ENCODE measurements at places on chromosomes 1 and 21. TPM values are rescaled to one million over a fixed set of nuclear protein-coding genes. Genes with fewer than 3 reads are reported as not detected.
A peak's percentile ranks its signal among the peaks of the same experiment; 100 is the strongest.

The BTBD19 gene
- 51.2 TPM for total RNA-seq

- H3K27ac ChIP-seq: no peak overlapping the region
- DNase-seq: no peak
- peaks cover 42% of the 10 kb centered on the region for H3K27me3 ChIP-seq
- no peak overlapping the region for H3K4me3 ChIP-seq
- no peaks in the 10 kb centered on the region for H3K36me3 ChIP-seq
- no peaks in the 10 kb centered on the region for H3K4me1 ChIP-seq
Measured at GRCh38 chr1:156390469-156391365, 21.7 kb downstream of the RHBG start.

GRCh38 chr1:225666495-225666894 is 13.6 kb upstream of the ENAH start:
- H3K36me3 ChIP-seq: no peaks in the 10 kb centered on the region
- no peak overlapping the region for H3K4me3 ChIP-seq
- H3K4me1 ChIP-seq: peaks cover 14% of the 10 kb centered on the region
- no peak overlapping the region for H3K27ac ChIP-seq
- DNase-seq: no peak

The UAP1 gene
- 31.6 TPM for total RNA-seq

- H3K27ac ChIP-seq: no peak overlapping the region
- no peak for DNase-seq
- no peaks in the 10 kb centered on the region for H3K27me3 ChIP-seq
- no peaks in the 10 kb centered on the region for H3K4me1 ChIP-seq
- H3K4me3 ChIP-seq: no peak overlapping the region
- peaks cover 8% of the 10 kb centered on the region for H3K36me3 ChIP-seq
Measured at GRCh38 chr1:38915352-38915948, 26.2 kb downstream of the RHBDL2 start.

The DISC1 gene
- total RNA-seq: 16.0 TPM

GRCh38 chr1:115765091-115765490 is 3.4 kb downstream of the CASQ2 start:
- H3K27me3 ChIP-seq: peaks cover 31% of the 10 kb centered on the region
- no peak overlapping the region for H3K4me3 ChIP-seq
- no peaks in the 10 kb centered on the region for H3K4me1 ChIP-seq

GRCh38 chr1:115710859-115711624 is 57.5 kb downstream of the CASQ2 start:
- no peak for DNase-seq
- H3K27me3 ChIP-seq: peaks cover 54% of the 10 kb centered on the region
- no peaks in the 10 kb centered on the region for H3K36me3 ChIP-seq

The SPATA1 gene
- 2.3 TPM for total RNA-seq

- DNase-seq: no peak
- H3K27me3 ChIP-seq: peaks cover 31% of the 10 kb centered on the region
Measured at GRCh38 chr21:25614441-25614840, 7.2 kb upstream of the MRPL39 start.

The AUNIP gene
- total RNA-seq: 1.3 TPM

DNA sequence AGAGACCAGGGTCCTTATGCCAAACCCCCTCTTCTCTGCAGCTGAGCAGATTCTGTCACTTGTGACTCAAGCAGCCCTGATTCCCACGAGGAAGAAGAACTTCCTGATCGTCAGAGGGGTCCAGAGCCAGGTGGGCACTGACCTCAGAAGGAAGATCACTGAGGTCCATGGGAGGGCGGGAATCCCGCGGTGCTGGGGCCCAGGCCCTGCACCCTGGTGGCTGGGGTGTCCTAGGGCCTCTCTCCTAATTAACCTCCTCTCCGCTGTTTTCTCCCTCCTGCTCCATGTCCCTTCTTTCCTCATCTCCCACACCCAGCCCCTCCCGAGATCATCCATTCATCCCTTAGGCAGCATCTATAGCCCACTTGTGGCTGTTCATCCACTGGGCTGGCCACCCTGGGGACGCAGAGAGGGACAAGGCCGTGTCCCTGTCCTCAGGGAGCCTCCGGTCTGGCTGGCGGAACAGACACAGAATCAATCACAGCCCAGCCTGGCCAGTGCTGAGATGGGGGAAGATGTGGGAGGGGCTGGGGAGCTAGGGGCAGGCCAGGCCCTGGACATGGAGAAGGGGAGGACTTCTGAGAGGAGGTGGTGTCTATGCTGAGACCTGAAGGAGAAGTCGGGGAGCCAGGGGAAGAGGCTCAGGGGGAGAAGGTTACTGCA is 638.3 kb downstream of the MATN1 start:
- H3K4me3 ChIP-seq: no peak overlapping the region
- H3K27me3 ChIP-seq: peaks cover 6% of the 10 kb centered on the region
- peaks cover 42% of the 10 kb centered on the region for H3K4me1 ChIP-seq
- DNase-seq: no peak
- H3K27ac ChIP-seq: peak overlapping the region; percentile 96
- no peaks in the 10 kb centered on the region for H3K36me3 ChIP-seq

DNA sequence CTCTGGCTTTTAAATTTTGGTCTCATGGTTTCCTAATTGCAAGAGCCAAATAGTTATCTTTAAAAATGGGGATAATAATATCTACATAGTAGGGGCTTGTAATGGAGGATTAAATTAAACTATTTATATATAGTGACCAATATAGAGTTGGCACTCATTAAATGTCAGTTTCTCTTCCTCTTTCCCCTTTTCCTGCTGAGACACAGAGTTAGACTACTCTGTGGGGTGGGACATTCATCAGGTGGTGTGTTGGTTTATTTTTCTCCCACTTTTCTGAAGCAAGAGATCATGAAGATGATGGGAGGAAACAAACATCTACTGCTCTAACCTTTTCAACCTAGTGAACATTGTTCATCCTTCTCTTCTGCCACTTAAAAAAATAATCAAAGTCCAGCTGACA is 17.3 kb upstream of the RAP1A start:
- no peak overlapping the region for H3K27ac ChIP-seq
- H3K36me3 ChIP-seq: no peaks in the 10 kb centered on the region
- no peak for DNase-seq
- H3K4me1 ChIP-seq: peaks cover 5% of the 10 kb centered on the region
- H3K4me3 ChIP-seq: no peak overlapping the region
- H3K27me3 ChIP-seq: peaks cover 32% of the 10 kb centered on the region

- no peaks in the 10 kb centered on the region for H3K4me1 ChIP-seq
- no peaks in the 10 kb centered on the region for H3K36me3 ChIP-seq
- H3K4me3 ChIP-seq: no peak overlapping the region
- DNase-seq: no peak
Measured at GRCh38 chr1:37719572-37720195, 27.4 kb downstream of the CDCA8 start.

GRCh38 chr1:66182551-66183178 is 351.3 kb upstream of the SGIP1 start:
- DNase-seq: no peak
- no peaks in the 10 kb centered on the region for H3K36me3 ChIP-seq
- H3K27ac ChIP-seq: no peak overlapping the region
- peaks cover 6% of the 10 kb centered on the region for H3K27me3 ChIP-seq
- no peaks in the 10 kb centered on the region for H3K4me1 ChIP-seq
- H3K4me3 ChIP-seq: no peak overlapping the region

DNA sequence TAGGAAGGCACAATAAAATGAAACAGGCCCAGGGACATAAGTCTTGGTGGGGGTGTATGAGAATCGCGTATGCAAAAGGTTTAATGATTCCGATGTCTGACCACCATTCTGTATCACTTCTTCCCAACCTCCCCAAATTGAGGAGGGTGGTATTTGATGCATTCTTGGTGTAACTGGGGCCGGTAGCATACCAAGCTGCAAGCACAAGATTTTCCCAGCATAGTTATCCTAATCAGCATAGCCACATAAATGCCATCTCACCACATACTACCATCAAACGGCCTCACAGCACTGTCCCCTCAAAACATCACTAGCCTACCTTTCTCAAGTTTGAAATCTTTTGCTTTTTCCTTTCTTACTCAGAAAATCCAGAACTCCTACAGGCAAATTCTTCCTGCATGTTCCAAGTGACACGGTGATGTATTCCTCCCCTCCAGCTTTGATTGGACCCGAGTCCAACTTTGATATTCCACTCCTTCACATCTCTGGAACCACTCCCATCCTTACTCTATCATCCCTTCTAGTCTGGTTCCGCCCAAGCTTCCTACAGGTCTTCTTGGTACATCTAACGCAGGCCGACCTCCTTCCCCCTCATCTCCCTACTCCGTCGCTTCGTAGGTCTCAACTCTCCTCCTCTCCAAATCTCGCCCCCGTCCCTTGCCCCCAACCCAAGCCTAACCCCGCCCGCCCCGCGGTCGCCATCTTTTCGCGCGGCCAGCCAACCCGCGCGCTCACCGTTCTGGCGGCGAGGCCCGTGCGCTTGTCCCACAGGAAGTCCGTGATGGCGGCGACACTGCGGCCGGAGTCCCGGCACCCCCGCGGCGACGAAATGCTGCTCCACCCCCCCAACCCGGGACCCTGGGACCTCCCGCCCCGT is 600 bp downstream of the CLK2 start:
- peak overlapping the region; percentile 92 for H3K4me3 ChIP-seq
- H3K4me1 ChIP-seq: peaks cover 25% of the 10 kb centered on the region
- H3K27me3 ChIP-seq: no peaks in the 10 kb centered on the region
- H3K36me3 ChIP-seq: peaks cover 16% of the 10 kb centered on the region
- peak; percentile 86 for DNase-seq

The FGR gene
- not detected for total RNA-seq

- DNase-seq: no peak
- no peaks in the 10 kb centered on the region for H3K36me3 ChIP-seq
- H3K4me1 ChIP-seq: peaks cover 45% of the 10 kb centered on the region
- H3K27me3 ChIP-seq: no peaks in the 10 kb centered on the region
- peak overlapping the region; percentile 56 for H3K4me3 ChIP-seq
Measured at GRCh38 chr1:211735208-211736170, 60.1 kb upstream of the NEK2 start.

The AIRE gene
- total RNA-seq: not detected

The CDCA8 gene
- total RNA-seq: 7.7 TPM

GRCh38 chr1:158951956-158952355 is 20.6 kb downstream of the PYHIN1 start:
- H3K27ac ChIP-seq: no peak overlapping the region
- no peaks in the 10 kb centered on the region for H3K36me3 ChIP-seq
- no peak for DNase-seq
- H3K4me1 ChIP-seq: no peaks in the 10 kb centered on the region

- H3K27me3 ChIP-seq: peaks cover 15% of the 10 kb centered on the region
- H3K4me3 ChIP-seq: no peak overlapping the region
- no peaks in the 10 kb centered on the region for H3K36me3 ChIP-seq
- no peak for DNase-seq
- H3K27ac ChIP-seq: no peak overlapping the region
- peaks cover 43% of the 10 kb centered on the region for H3K4me1 ChIP-seq
Measured at GRCh38 chr21:41482301-41482700, 25.7 kb downstream of the TMPRSS2 start.

- no peak for DNase-seq
- H3K27me3 ChIP-seq: peaks cover 3% of the 10 kb centered on the region
- no peaks in the 10 kb centered on the region for H3K4me1 ChIP-seq
- no peak overlapping the region for H3K27ac ChIP-seq
- no peaks in the 10 kb centered on the region for H3K36me3 ChIP-seq
Measured at GRCh38 chr1:2101531-2101930, 51.3 kb downstream of the PRKCZ start.

DNA sequence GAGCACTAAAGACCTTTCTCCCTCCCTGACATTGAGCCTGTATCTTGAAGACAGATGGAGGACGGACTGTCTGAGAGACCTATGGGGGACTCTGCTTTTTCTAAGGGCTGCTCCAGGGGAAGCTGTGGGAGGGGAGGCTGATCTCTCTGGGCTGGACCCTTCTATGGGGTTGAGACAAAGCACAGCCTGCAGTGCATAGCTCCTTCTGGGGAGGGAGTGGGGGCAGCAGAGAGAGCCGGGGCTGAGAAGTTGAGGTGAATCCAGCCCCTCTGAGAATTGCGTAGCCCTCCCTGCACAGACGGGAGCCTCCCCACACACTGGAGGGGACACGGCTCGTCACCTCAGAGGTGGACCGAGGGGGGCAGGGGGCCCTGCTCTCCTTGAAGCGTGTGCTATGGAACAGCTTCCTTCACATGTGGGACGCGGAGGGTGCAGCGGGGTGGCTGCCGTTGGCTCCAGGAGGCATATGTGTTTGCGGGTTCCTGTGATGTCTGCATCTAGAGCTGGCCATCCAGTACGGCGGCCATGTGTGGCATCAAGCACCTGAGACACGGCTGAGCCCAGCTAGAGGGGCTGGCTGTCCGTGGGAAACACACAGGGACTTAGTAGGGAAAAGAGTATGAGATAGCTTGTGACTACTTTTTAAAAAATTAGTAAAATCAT is 299.1 kb downstream of the CAMTA1 start:
- H3K4me3 ChIP-seq: no peak overlapping the region
- H3K27ac ChIP-seq: no peak overlapping the region
- DNase-seq: no peak
- peaks cover 2% of the 10 kb centered on the region for H3K36me3 ChIP-seq

The CACNA1E gene
- not detected for total RNA-seq

DNA sequence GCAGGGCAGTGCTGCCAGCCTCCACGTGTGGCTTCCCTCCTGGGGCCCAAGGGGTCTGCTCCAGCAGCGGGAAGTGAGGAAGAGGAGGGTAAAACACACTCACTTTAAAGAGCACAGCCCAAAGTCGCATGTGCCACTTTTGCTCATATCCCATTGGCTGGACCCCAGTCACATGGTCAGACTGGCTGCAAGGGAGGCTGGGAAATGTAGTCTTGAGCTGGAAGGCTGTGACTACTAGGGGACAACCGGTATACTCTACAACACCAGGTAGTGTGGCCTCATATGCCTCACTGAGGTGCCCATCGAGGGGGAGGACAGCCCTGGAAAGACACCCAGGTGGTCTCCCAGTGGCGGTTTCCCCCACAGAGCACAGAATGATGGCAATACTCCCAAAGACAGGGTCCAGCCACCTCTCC is 45.2 kb downstream of the CAMK2N1 start:
- H3K4me1 ChIP-seq: no peaks in the 10 kb centered on the region
- DNase-seq: no peak
- no peaks in the 10 kb centered on the region for H3K36me3 ChIP-seq
- H3K27ac ChIP-seq: no peak overlapping the region
- no peak overlapping the region for H3K4me3 ChIP-seq

The LMX1A gene
- total RNA-seq: not detected

DNA sequence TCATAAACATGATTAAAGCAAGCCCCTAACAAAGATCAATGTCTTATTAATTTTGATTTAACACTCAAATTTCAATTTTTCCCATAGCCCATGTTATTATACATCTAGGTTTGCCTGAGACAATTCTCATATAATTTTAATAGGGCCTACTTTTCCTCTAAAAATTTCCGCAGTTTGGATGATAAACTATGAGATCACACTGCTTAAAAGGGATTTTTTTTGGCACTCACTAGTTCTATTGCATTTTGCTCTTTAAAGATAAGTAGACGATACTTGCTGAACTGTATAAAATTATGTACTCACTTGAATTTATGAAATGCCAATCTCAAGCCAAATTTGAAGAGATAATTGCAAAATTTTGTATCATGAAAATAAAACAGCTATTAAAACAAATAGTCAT is 480.4 kb upstream of the ZRANB2 start:
- no peak overlapping the region for H3K27ac ChIP-seq
- H3K4me3 ChIP-seq: no peak overlapping the region
- no peaks in the 10 kb centered on the region for H3K36me3 ChIP-seq
- DNase-seq: no peak
- no peaks in the 10 kb centered on the region for H3K27me3 ChIP-seq
